ENCODE measurements at places on chromosomes 2 and 18. TPM values are rescaled to one million over a fixed set of nuclear protein-coding genes. Genes with fewer than 3 reads are reported as not detected.

DNA sequence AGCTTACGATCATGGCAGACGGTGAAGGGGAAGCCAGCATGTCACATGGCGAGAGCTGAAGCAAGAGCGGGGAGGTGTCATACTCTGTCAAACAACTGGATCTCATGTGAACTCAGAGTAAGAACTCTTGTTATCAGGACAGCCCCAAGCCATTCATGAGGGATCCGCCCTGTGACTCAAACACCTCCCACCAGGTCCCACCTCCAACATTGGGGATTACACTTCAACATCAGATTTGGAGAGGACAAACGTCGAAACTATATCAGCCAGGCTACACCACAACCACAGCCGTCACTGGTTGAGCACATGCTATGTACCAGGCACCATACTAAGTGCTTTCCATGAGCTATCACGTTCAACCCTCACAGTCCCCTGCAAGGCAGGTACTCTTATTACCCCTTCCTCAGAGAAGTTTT is 293.8 kb downstream of the PRKCE start:
- no peak for DNase-seq
- no peak overlapping the region for H3K27ac ChIP-seq
- no peaks in the 10 kb centered on the region for H3K36me3 ChIP-seq
- H3K4me1 ChIP-seq = no peaks in the 10 kb centered on the region

COLEC12 gene
- total RNA-seq = 81.3 TPM

DNA sequence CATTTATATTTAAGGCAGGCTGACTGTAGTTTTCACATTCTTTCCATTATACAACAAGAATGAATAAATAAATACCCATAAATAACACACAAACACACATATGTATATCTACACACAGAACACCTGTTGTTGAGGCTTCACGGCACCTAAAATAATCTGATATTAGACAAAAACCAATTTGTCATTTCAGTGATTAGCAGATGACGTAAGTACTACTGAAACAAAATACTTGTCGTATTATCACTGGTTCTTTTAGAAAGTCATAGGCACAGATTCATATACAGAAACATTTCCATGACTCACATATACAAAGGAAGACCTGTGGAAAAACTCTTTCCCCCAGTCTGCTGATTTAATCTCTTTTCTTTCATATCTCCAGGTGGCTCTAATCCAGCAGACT is 1113.4 kb upstream of the FANCL start:
- no peak for DNase-seq
- no peak overlapping the region for H3K4me3 ChIP-seq
- H3K27ac ChIP-seq = no peak overlapping the region
- no peaks in the 10 kb centered on the region for H3K36me3 ChIP-seq
- H3K4me1 ChIP-seq = no peaks in the 10 kb centered on the region

CCDC74A gene
- 0.29 TPM for total RNA-seq

DNA sequence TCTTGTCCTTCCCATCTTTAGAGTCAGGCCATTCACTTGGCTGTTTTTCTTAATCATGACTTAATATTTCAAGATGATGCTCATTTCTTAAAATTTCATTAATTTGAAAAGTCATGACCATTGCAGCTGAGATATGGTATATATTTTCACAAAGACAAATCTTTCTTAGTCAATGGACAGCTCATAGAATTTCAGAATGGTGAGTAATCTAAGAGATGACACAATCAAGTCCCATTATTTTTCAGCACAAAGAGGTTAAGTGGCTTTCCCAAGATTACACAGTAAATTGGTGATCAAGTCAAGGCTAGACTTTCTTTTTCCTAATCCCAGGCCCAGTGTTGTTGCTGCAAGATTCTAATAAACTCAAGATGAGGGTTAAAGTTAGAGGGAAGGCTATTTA is 34.4 kb upstream of the NT5C1B start:
- no peak for DNase-seq
- no peaks in the 10 kb centered on the region for H3K27me3 ChIP-seq
- no peak overlapping the region for H3K27ac ChIP-seq
- no peak overlapping the region for H3K4me3 ChIP-seq

DNA sequence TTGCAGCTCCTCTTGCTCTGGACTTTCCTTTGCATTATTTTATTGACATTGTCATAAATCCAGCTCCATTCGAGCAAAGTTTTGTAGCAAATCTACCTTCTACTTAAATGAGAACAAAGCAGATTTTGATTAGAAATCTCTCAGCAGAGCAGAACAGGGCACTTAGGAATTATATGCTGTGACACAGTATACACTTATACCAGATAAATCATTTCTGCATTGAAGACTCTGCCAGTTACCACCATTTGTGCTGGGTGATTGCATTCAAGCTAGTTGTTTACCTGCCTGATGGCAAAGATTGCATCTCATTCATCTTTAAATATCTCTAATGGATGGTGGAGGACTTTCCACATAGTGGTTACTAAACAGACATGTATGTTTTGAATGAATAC is 441.7 kb upstream of the HNMT start:
- no peak for DNase-seq
- H3K4me3 ChIP-seq = no peak overlapping the region
- H3K27ac ChIP-seq = no peak overlapping the region

TRIM43 gene
- not detected for total RNA-seq

GRCh38 chr2:98539056-98539735 is 69.1 kb downstream of the COA5 start:
- H3K4me1 ChIP-seq = no peaks in the 10 kb centered on the region
- DNase-seq = no peak
- H3K36me3 ChIP-seq = no peaks in the 10 kb centered on the region
- no peaks in the 10 kb centered on the region for H3K27me3 ChIP-seq
- H3K27ac ChIP-seq = no peak overlapping the region

DNA sequence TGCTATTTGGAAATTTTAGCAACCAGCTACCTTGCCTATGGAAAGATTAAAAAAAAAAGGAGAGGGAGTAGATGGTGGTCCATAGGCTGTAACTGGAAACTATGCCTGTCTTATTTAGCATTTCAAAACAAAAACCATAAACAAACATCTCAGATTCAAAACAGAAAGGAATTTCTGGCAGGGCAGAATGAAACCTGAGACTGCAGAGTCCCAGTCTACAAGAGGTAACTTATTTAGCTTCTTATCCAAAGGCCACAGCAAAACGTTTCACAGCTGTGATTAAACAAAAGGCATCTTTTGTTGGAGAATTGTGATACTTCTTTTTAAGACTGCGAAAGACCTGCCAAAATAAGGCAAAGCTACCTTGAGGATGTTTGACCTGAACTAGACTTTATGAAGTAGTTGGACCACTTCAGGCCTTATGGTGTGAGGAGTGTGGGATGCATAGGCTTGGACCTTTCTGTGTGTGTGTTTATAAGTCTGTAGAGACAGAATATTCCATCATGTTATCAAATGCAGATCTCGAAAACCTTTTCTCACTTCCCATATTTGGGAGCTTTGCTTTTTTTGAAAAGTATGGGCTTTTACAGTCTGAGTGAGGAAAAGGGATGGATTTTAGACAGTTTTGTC is 11.0 kb downstream of the CRIM1 start:
- no peak for DNase-seq
- no peak overlapping the region for H3K4me3 ChIP-seq
- H3K27ac ChIP-seq = no peak overlapping the region
- H3K36me3 ChIP-seq = no peaks in the 10 kb centered on the region
- H3K4me1 ChIP-seq = no peaks in the 10 kb centered on the region

RNMT gene
- total RNA-seq = 29.4 TPM

VWA3B gene
- 2.1 TPM for total RNA-seq

- H3K4me3 ChIP-seq = no peak overlapping the region
- H3K27me3 ChIP-seq = no peaks in the 10 kb centered on the region
- no peaks in the 10 kb centered on the region for H3K36me3 ChIP-seq
- DNase-seq = no peak
- no peak overlapping the region for H3K27ac ChIP-seq
Measured at GRCh38 chr18:11497585-11497984, 111.8 kb upstream of the SLC35G4 start.

DNA sequence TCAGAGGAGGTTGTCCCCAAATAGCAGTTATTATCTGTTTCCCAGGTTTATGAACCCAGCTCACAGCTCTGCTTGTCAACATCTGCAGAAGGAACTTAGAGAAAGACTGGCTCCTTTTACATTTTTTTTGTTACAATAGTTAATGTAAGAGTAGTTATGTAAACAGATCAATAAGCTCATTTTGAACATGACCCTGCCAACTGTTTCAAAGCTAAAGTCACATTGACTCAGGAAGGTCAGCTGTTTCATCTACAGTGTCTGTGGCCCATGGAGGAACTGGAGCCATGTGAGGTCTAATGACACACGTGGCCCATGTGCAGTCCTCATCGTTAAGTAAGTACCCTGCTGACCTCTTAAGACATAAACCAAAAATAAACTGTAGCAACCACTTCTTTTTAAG is 97.1 kb downstream of the SH3RF3 start:
- H3K4me3 ChIP-seq = no peak overlapping the region
- no peaks in the 10 kb centered on the region for H3K27me3 ChIP-seq
- no peaks in the 10 kb centered on the region for H3K4me1 ChIP-seq

GRCh38 chr2:104410136-104410535 is 443.8 kb upstream of the POU3F3 start:
- no peaks in the 10 kb centered on the region for H3K36me3 ChIP-seq
- no peaks in the 10 kb centered on the region for H3K4me1 ChIP-seq
- no peaks in the 10 kb centered on the region for H3K27me3 ChIP-seq
- H3K27ac ChIP-seq = no peak overlapping the region
- H3K4me3 ChIP-seq = no peak overlapping the region
- no peak for DNase-seq

DTNB gene
- total RNA-seq = 15.9 TPM

FNDC4 gene
- total RNA-seq = 7.4 TPM

PCARE gene
- total RNA-seq = not detected

TPO gene
- total RNA-seq = not detected

DNA sequence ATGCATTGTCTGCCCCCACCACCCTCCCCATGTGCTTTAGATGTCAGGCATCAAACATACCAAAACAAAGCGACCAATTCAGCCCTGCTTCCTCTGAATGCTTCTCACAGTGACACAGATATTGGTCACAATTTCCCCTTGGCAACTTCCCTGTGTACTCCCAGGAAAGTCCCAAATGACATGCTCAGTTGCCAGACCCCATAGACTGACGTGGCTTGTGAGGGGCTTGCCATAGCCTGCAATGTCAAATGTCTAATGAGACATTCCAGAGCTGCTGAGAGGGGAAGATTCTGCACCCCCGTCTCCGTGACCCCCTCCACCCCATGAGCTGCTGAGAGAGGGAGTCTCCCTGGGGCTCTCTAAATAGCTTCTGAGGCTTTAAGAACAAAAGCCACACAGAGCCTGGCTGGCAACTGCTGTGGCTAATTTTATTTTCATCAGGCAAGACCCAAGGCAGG is 47.3 kb downstream of the RFTN2 start:
- H3K27ac ChIP-seq = no peak overlapping the region
- no peaks in the 10 kb centered on the region for H3K4me1 ChIP-seq
- H3K36me3 ChIP-seq = no peaks in the 10 kb centered on the region
- no peak for DNase-seq
- H3K27me3 ChIP-seq = no peaks in the 10 kb centered on the region
- H3K4me3 ChIP-seq = no peak overlapping the region

DNA sequence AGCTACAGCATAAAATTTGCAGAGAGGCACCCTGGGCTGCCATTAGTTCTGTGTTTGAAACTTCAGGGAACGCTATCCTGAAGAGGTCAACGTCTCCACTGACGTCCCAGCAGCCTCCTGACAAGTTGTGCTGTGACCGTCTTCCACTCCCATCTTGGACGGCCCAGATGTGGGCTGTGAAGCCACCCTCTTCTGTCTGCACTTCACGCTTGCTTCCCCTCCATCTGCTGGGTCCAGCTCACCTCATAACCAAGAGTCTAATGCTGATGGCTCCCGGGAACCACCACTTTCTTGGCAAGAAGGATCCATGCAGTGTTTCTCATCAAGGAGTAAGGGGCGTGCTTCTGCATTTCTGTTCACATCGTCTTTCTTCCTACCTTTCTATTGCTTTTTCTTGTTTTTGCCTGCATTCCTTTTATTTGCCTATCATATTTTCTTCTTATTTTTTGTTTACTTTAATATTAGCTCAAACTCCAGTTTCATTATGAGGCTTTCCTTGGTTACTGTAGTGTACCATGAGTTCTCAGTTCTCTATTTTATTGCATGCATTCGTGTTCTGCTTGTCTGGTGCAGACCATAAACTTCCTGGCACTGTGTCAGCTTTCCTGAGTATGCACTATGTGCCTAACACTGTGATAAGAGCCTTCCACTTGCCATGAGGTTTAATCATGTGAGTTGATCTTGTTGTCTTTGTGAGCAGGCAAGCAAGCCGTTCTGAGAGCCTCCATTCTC is 631.8 kb upstream of the RAB6C start:
- no peaks in the 10 kb centered on the region for H3K27me3 ChIP-seq
- H3K36me3 ChIP-seq = no peaks in the 10 kb centered on the region
- no peak for DNase-seq

DNA sequence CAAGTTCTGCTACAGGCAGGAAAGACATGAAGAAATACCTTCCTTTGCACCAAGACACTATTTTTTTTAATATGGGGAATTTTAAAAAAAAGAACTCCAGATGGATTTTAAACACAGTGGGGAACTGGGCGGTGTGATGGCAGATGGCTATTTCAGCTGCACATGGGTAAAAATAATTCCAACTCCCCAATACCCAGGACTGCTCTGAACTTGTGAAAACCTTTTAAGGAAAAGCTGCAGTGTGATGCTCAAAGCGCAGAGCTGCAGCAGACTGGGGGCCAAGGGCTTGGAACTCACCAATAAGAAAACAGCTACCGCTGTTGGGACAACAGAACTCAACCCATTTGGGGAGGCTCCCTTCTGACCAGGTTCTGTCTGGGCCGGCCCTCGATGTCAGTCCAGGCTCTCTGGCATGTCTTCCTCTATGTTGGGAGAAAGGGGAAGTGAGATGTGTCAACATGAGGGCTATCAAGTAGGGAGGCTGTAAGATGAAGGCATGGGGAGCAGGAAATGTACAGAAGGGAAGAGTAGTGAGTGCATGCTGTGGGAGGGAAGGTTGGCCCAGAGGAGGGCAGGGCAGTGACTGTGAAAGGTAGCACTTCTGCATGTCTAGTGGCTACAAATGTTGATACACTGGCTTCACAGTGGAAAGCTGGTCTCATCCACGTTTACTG is 64.0 kb upstream of the SLC14A2 start:
- no peak for DNase-seq
- no peak overlapping the region for H3K4me3 ChIP-seq
- no peaks in the 10 kb centered on the region for H3K36me3 ChIP-seq

DNA sequence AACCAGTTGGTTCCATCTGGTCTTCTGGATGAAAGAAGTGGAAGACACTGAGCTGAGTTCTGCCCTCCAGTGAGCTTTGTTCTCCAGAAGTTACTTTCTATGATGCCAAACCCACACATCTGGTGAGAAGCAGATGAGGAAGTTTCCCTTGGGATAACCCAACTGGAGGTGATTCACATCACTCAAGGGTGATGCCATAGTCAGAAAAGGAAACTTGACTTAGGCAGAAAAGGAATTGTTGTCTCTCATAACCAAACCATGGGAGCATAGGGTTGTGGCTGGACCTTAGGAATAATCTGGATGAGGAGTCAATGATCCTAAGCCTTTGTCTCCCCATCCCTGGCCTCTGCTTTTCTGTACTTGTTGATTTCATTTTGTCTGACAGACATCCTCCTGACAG is 43.7 kb downstream of the CDC42EP3 start:
- no peak for DNase-seq
- no peak overlapping the region for H3K27ac ChIP-seq
- H3K36me3 ChIP-seq = no peaks in the 10 kb centered on the region
- no peaks in the 10 kb centered on the region for H3K27me3 ChIP-seq
- no peaks in the 10 kb centered on the region for H3K4me1 ChIP-seq

GRCh38 chr2:67945940-67946339 is 116.9 kb downstream of the C1D start:
- H3K4me1 ChIP-seq = no peaks in the 10 kb centered on the region
- H3K27ac ChIP-seq = no peak overlapping the region
- no peak overlapping the region for H3K4me3 ChIP-seq
- no peaks in the 10 kb centered on the region for H3K36me3 ChIP-seq
- no peak for DNase-seq

TRIB2 gene
- 31.5 TPM for total RNA-seq

All from uterus (tissue), 4 donors.